ENCODE measurements at places on chromosomes 1 and 21.

GRCh38 chr21:29155933-29156260 is 25.5 kb downstream of the MAP3K7CL start:
- no peak for DNase-seq

GRCh38 chr1:192521734-192522133 is 53.8 kb upstream of the RGS1 start:
- DNase-seq, result no peak

- no peak for DNase-seq
These were observed 287.9 kb downstream of the LTN1 start for GRCh38 chr21:28704746-28705145.

DNA sequence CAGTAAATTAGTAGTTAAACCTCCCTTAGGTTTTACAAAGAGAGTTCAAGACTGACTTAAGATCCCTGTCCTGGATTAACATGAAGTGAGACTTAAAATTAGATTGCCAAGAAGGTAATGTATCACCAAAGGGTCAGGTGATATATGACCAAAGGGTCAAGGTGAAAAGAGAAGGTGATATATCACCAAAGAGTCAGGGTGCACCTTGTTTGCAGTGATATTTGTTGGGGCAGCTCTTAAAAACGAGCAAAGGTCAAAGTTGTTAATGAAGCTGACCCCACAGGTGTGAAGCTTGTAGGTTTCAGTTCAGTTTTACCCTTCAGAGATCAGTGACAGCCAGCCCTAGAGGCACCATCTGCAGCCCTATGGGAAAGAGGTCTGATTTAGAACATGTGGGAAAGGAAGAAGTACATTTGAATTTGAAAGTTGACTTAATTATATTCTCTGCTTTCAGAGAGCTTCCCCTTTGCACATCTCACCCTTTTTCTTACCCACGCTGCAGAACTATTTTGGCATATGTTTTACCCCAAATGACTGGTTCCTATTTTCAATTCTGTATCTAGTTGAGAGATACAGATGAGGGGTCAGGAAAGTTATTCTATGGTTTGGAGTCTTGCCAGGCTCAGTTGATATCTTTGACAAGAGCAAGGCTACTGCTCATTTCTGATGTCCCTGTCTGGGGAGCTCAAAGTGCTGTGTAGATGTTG is 170.8 kb downstream of the S1PR1 start:
- no peak for DNase-seq

- no peak for DNase-seq
These were observed 5.3 kb downstream of the TTC24 start for GRCh38 chr1:156584813-156585212.

- DNase-seq, result no peak
These were observed 33.2 kb downstream of the MSTO1 start for GRCh38 chr1:155643230-155643629.

GRCh38 chr1:62304975-62305374 is 14.3 kb downstream of the KANK4 start:
- no peak for DNase-seq

- no peak for DNase-seq
These were observed 66.6 kb downstream of the FAM163A start for GRCh38 chr1:179809506-179810366.

DNA sequence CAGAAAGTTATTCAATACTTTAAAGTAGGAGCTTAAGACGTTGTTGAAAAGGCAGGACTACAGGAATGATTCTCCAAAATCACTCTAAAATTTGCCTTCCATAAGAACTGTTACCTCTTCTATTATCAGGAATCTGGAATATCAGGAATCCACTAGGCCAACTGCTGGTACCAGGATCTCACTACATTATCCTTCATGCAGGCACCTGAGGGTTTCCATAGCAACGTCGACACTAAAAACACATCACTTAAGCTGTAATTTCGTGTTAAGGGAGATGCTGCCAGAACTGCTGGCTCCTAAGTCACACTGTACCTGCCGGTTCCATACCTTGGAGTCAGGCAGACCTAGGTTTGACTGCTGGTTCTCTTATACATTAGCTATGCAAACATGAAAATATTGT is 139.7 kb upstream of the C1orf87 start:
- DNase-seq, result no peak

DNA sequence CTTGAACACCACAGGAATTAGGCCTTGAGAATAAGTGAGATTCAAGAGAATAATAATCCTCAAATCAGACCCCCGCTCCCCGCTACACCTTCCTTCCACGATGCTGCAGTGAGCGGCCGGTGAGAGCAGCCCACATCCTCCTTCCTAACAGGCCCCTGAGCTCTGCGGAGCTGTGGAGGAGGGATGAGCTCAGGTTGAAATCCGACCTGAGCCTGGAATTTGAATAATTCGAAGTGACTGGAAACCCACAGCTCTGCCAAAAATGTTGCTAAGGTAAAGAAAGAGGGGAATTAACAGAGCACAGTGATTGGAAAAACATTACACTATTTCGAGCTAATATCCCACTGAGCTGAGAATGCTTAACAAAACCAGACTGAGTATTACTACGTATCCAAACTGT is 90.0 kb downstream of the URB2 start:
- DNase-seq, result no peak

DNA sequence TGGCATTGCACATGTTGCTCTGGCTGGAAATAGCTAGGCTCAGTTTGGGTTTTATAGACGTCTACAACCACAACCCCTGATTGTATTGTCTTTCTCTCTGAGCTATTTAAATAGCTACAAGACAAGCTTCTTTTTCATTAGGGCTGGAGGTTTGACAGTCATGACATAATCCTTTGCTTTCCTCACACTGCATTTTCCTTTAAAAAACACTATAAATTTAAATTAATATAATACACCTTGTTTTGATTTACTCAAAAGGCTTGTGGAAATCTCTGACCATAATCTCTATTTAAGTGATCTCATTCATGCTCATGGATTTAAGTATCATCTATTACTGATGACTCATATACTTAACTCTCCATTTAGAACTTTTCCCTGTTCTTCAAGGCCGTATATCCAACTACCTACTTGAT is 50.4 kb upstream of the PTGFR start:
- peak; percentile 33 for DNase-seq

GRCh38 chr1:46487818-46488218 is 1.8 kb upstream of the DMBX1 start:
- DNase-seq, result no peak

GRCh38 chr1:231665101-231665500 is 38.5 kb downstream of the DISC1 start:
- no peak for DNase-seq

DNA sequence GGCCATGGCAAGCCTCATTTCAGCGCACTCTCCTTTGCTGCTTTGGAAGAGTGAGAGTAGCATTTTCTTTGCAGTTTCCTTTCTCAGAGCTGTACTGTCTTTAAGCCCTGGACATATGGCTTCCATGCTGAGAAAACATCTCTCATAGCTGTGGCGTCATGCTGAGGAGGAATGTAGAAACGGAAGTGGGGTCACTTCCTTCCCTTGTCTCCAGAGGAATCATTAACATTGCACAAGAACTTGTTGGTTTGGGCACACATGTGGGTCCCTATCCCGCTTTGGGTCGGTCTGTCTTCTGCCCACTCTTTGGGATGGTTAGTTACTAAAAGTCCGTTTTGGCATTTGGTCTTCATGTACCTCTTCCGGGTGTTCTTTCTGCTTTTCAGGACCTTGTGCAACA is 5.6 kb downstream of the MFN2 start:
- no peak for DNase-seq

- DNase-seq, result no peak
These were observed 28.9 kb downstream of the ODR4 start for GRCh38 chr1:186404454-186405051.

DNA sequence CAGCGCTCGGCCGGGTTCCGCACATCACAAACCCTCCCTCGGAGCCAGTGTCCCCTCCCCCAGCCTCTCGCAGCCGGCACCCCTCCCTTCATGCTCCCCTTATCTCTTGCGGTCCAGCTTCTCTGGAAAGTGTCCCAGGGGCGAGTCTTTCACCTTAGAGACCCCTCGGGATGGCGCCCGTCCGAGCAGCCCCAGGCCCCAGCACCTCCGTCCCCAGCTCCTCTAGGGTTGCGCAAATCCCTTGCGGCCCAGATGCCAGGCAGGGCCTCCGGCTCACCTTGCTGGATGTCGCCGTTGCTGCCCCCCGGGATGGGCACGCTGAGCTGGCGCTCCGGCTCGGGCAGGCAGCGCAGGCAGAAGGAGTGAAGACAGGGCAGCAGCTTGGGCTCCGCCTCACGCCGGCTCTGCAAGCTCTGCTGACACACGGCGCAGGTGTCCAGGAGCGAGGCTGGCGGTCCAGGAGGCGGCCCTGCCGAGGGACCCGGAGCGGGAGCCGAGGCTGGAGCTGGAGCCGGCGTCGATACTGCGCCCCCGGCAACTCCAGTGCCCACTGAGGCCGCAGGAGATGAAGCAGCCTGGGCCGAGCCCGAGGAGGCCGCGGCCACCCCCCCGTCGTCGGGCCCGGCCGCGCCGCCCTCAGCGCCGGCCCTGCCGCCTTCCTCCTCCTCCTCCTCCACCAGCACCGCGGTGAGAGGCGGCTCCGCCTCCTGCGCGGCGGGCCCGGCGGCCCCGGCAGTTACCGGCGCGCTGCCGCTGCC is 550 bp downstream of the TRIM33 start:
- no peak for DNase-seq

GRCh38 chr1:108505763-108506070 is 54.2 kb upstream of the EEIG2 start:
- DNase-seq, result no peak

DNA sequence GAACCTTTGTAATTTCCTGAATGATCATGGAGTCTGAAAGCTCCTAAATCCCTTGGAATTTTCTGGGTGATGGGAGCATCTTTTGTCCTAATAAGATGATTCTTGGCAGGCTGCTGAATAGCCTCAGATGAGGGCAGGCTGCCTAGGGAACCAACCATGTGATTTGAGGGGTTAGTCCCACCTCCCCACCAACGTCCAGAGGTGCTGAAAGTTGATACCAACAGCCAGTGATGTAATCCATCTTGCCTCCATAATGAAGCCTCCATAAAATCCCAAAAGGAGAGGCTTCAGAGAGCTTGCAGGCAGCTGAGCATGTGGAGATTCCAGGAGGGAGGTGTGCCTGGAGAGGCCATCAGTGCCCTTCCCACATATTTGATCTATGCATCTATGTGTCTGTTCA is 43.7 kb downstream of the GTF2B start:
- DNase-seq, result no peak

- DNase-seq, result no peak
These were observed 216.7 kb upstream of the ZC3H12A start for GRCh38 chr1:37257646-37258045.

DNA sequence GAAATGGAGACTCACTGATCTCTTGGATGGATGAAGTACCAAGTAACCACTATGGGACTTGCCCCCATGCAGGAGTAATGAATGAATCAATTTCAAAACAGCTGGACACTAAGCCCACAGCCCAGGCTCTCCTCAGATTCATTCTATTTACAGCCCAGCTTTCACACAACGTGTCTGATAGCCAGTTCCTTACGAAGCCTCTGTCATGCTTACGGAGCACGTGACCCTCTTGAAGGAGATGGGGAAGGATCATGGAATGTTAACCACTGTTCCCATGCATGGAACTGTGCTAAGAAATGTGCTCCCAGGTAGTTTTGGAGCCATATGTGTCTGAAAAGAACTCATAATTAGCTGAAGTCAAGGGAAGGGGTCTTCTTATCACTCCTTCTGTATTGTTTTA is 124.1 kb downstream of the KIF26B start:
- DNase-seq, result no peak

- DNase-seq, result no peak
These were observed 422.9 kb downstream of the SETD4 start for GRCh38 chr21:35637431-35637830.

- DNase-seq, result no peak
These were observed 19.3 kb upstream of the UMODL1 start for GRCh38 chr21:42051788-42052187.

DNA sequence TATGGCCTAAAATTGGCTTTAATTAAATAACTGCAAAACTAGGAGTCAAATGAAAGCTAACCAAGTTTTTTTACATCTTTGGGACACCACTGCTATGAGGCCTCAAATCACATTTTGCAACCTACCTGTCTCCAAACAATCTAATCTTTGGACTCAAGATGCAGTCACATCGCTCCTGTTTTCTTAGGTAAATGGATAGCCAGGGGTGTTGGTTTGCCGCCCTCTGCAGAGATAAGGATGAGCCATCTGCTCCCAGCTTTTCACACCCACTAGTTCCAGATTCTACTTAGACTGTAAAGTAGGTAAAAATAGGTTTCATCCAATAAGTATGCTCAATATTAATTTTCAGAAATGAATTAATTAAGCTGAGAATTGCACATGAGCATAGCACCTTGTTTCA is 456.5 kb downstream of the KIF26B start:
- DNase-seq, result no peak

GRCh38 chr1:197303463-197303862 is 35.4 kb downstream of the CRB1 start:
- no peak for DNase-seq

DNA sequence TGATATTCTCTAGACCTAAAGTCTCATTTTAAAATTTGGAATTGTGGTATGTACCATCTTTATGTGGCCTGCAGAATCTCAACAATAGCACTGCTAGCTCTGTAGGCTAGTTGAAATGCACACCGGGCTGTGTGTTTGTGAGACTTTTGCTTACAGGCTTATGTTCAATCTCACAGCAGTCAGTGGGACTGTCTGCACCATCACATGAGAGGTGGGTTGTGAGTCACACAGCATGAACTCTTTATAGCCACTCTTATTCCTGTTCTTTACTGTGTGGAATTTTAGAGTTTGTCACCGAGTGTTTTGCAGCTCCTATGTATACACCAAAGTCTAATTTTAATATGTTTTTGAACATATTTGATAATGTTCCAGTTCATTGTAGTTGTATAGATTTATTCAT is 74.6 kb downstream of the RASAL2 start:
- DNase-seq, result no peak

- no peak for DNase-seq
These were observed 912 bp upstream of the SIPA1L2 start for GRCh38 chr1:232630894-232631195.

- no peak for DNase-seq
These were observed 797 bp upstream of the USP1 start for GRCh38 chr1:62436039-62436465.

- no peak for DNase-seq
These were observed 79.4 kb downstream of the PAPPA2 start for GRCh38 chr1:176542352-176542751.

DNA sequence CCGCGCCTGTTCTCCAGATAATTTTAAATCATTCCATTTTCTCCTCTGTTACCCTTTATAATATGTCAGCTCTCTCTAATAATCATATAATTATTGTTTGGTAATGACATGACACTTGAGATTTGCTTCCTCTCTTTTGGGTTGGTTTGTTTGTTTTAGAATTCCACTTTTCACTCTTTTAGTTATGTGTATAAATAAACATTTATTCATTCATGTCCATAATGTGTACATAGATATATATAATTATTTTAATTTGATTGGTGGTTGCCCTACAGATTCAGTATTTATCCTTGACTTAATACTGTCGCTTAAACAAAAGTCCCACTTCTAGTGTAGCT is 93.4 kb upstream of the FMN2 start:
- DNase-seq, result no peak

- DNase-seq, result no peak
These were observed 75.6 kb upstream of the ROR1 start for GRCh38 chr1:63698001-63698838.

Data from epithelial cell of prostate (primary cell).